ENCODE measurements at places on chromosomes 12 and 14. TPM values are rescaled to one million over a fixed set of nuclear protein-coding genes. Genes with fewer than 3 reads are reported as not detected.

GRCh38 chr14:74267588-74267987 lies 28.3 kb downstream of the VSX2 start:
- no peaks in the 10 kb centered on the region for H3K4me1 ChIP-seq
- no peak for DNase-seq
- no peak overlapping the region for H3K4me3 ChIP-seq
- no peak overlapping the region for H3K27ac ChIP-seq
- no peaks in the 10 kb centered on the region for H3K27me3 ChIP-seq
- no peaks in the 10 kb centered on the region for H3K36me3 ChIP-seq

Gene SLCO1C1
- 1.3 TPM for total RNA-seq

DNA sequence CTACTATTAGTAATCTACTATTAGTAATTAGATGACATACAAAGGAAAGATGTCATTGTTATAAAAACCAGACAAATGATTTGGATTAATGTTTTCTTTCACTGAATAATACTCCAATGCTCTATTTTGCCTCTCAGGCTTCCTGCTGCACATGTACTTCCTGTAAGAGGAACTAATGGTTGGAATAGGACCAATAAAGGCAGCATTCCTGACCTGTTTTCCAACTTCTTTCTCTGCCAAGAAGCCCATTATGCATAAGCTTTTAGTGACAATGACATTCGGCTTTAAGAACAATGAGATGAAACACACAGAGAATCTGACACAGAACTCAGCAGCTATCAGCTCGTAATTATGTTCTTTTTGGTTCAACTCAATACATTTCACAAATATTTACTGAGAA lies 5.2 kb upstream of the C12orf56 start:
- H3K27ac ChIP-seq = no peak overlapping the region
- H3K36me3 ChIP-seq = no peaks in the 10 kb centered on the region
- H3K27me3 ChIP-seq = no peaks in the 10 kb centered on the region
- no peaks in the 10 kb centered on the region for H3K4me1 ChIP-seq
- no peak overlapping the region for H3K4me3 ChIP-seq

Gene ZNF385A
- total RNA-seq = 38.9 TPM

DNA sequence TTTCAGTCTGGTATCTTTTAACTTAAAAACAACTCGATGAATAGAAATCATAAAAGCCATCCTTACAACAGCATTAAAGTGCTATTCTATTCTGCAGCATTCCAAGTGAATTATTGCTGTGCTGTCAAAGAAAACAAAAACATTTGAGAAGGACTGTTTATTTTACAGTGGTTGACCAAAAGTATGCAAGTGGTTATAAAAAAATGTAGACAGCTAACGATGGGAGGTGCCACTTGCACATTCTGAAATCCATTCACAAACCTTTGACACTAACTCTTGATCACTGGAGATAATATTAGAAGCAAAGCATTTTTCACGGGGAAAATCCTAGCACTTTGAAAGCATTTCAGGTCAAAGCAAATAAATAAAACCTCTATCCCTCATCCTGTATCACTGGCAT lies 55.6 kb downstream of the HMGA2 start:
- H3K36me3 ChIP-seq = no peaks in the 10 kb centered on the region
- no peak overlapping the region for H3K4me3 ChIP-seq
- no peaks in the 10 kb centered on the region for H3K27me3 ChIP-seq
- no peak overlapping the region for H3K27ac ChIP-seq

Gene CCDC175
- total RNA-seq = not detected

DNA sequence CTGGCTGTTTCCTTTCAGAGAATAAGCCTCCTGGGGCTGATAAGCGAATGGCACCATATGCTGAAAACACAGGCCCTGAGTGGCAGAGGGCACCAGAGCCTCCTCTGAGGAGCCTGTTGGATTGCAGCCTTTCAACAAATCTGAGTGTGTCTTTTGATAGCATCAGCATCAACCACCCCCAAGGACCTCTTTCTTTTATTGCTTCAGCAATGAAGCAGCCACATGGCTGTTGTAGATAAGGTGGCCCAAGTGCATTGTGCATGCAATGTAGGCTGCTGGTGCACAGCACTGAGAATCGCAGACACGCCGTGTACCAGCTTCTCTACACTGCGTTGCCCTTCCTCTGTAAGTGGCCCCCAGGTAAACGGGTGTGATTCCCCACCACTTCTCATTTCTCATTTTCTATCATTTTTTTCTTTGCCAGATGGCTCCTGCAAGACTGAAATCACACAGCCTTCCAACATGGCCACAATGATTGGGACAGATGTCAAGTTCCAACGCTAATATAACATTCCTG lies 191.7 kb downstream of the DAD1 start:
- no peak for DNase-seq
- no peak overlapping the region for H3K27ac ChIP-seq
- H3K4me1 ChIP-seq = no peaks in the 10 kb centered on the region
- no peaks in the 10 kb centered on the region for H3K27me3 ChIP-seq
- no peak overlapping the region for H3K4me3 ChIP-seq

DNA sequence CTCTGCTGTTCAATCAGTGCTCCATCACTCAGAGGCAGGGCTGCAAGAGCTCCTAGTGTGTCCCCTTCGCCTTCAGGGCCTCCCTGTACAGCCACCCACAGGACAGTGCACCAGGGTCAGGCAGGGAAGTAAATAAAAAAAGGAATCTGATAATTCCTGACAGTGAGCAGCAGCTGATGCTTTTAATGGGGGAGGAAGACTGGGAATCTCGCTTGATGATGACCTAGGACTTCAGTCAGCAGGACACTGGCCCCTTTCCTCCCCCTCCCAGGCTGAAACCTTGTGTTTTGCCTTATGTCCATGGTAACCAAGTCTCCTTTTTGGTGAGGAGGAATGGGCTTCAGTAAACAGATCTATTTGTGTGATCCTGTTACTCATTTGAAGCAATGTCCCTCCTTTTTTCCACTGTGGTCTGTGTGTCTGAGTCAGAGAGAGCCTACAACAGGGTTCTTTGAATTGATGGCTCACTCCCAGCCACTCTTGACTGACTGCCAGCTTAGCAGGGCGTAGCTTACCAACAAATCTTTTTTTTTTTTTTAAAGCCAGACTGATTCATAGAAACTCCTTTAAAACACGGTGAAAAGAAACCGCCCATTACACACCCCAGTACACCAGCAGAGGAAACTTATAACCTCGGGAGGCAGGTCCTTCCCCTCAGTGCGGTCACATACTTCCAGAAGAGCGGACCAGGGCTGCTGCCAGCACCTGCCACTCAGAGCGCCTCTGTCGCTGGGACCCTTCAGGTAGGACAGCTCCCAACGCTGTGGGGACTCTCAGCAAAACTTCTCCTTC lies at the start of gene EMP1:
Gene EMP1, plus strand, starts transcription at position 597 of the 792 bp plus-strand sequence. CDS start 14,785 bp downstream, outside the sequence.
- peak within 1 kb of the TSS; percentile 50 for H3K4me3 ChIP-seq
- peaks cover 61% of the 10 kb centered on the region for H3K4me1 ChIP-seq
- no peaks in the 10 kb centered on the region for H3K27me3 ChIP-seq
- H3K36me3 ChIP-seq = no peaks in the 10 kb centered on the region
- peak within 1 kb of the TSS; percentile 95 for H3K27ac ChIP-seq

Gene FOXG1
- total RNA-seq = not detected

Gene CAPRIN2
- 44.9 TPM for total RNA-seq

DNA sequence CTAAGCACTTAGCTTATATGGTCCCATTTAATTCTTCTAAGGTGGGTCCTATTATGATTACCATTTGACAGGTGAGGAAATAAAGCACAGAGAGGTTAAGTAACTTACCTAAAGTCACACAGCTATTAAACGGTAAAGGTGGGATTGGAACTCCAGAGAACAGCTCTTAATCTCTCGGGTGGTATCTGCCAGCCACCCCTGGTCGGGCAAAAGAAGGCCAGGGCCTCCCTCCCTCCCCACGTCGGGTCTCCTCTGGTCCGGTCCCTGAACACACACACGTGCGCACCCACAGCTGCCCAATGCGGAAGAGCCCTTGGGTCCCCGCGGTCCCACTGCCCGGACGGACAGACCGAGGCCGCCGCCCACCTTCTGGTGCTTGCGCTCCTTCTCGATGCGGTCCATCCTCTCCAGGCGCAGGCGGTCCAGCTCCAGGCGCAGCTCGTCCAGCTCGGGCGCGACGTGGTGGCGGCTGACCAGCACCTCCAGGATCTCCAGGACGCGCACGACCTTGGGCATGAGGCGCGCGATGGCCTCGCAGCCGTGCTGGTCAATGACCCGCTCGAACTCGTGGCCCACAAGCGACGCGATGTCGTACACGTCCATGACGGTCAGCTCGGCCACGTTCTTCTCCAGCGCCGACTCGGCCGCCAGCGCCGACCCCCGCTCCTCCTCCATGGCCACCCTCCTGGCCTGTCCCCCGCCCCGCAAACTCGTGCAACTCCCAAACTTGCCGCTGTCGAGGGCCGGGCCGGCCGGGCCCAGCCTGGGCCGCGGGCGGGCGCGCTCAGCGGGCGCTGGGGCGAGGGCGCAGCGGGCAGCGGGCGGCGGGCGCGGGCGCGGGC lies 490 bp downstream of the RILPL1 start:
- H3K4me1 ChIP-seq = peaks cover 38% of the 10 kb centered on the region
- H3K36me3 ChIP-seq = no peaks in the 10 kb centered on the region

DNA sequence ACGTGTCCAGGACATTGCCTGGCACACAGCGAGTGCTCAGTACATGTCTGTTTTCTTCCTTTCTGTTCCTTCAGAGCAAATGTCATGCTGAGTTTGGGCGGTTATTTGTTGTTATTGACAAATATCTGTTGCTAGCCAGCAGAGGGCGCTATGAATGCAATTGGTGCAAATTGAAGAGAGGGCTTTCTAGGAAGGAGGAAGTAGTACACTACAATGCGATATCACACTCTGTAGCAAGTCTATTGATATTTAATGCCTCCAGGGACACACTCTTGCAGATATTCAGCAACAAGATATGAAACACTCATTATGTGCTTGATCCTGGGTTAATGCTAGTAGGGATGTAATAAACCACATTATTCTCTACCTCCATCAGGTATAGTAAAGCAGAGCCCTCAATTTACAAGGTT lies 267.3 kb upstream of the SRRM4 start:
- no peaks in the 10 kb centered on the region for H3K27me3 ChIP-seq
- H3K36me3 ChIP-seq = no peaks in the 10 kb centered on the region
- no peaks in the 10 kb centered on the region for H3K4me1 ChIP-seq
- peak; percentile 2 for DNase-seq
- no peak overlapping the region for H3K27ac ChIP-seq
- no peak overlapping the region for H3K4me3 ChIP-seq

GRCh38 chr14:25042362-25043299 lies 7.3 kb downstream of the STXBP6 start:
- no peak overlapping the region for H3K4me3 ChIP-seq
- DNase-seq = peak; percentile 33
- peaks cover 31% of the 10 kb centered on the region for H3K4me1 ChIP-seq
- no peaks in the 10 kb centered on the region for H3K36me3 ChIP-seq
- H3K27me3 ChIP-seq = no peaks in the 10 kb centered on the region

GRCh38 chr12:47757364-47757839 lies 1.3 kb downstream of the RAPGEF3 start:
- no peaks in the 10 kb centered on the region for H3K36me3 ChIP-seq
- peak; percentile 88 for DNase-seq
- peak overlapping the region; percentile 95 for H3K27ac ChIP-seq
- H3K27me3 ChIP-seq = no peaks in the 10 kb centered on the region
- H3K4me1 ChIP-seq = peaks cover 74% of the 10 kb centered on the region

Gene SERPINA5
- total RNA-seq = 1.3 TPM

Gene NPFF
- total RNA-seq = not detected

Gene EPS8
- 114 TPM for total RNA-seq

GRCh38 chr12:44317651-44318126 lies 481.8 kb downstream of the TMEM117 start:
- H3K4me1 ChIP-seq = no peaks in the 10 kb centered on the region
- no peak overlapping the region for H3K27ac ChIP-seq
- no peak for DNase-seq
- no peaks in the 10 kb centered on the region for H3K27me3 ChIP-seq

Gene SLC5A8
- 71.7 TPM for total RNA-seq

- DNase-seq = no peak
- H3K36me3 ChIP-seq = no peaks in the 10 kb centered on the region
- H3K27ac ChIP-seq = no peak overlapping the region
- no peaks in the 10 kb centered on the region for H3K27me3 ChIP-seq
- no peaks in the 10 kb centered on the region for H3K4me1 ChIP-seq
These were observed 9.4 kb downstream of the HIGD1C start for GRCh38 chr12:50961708-50962107.

Gene SGPP1
- total RNA-seq = 29.7 TPM

GRCh38 chr14:25041484-25041883 lies 8.5 kb downstream of the STXBP6 start:
- H3K4me1 ChIP-seq = peaks cover 29% of the 10 kb centered on the region
- no peaks in the 10 kb centered on the region for H3K27me3 ChIP-seq
- no peak overlapping the region for H3K4me3 ChIP-seq
- no peaks in the 10 kb centered on the region for H3K36me3 ChIP-seq
- no peak for DNase-seq

Gene RTN1
- total RNA-seq = 6.8 TPM

DNA sequence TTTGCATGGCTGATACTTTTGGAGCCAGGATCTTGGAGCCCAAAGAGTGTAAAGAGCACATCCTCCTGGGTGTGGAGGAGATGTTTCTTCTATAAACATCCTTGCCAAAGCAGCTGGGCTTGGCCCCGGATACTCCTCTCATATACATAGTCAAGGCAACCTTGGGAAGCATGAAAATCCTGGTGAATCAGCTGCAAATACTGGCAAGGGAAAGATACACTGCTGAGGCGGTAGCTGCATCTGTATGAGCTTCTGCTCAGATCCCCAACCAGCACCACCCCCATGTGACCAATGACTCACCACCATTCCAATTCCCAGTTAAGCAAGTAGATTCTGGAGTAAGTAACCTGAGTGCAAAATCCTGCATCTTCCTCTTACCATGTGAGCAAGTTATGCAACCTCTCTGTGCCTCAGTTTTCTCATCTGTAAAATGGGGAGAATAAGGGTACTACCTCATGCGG lies 567.4 kb downstream of the MED13L start:
- peak; percentile 22 for DNase-seq
- H3K27me3 ChIP-seq = no peaks in the 10 kb centered on the region
- H3K4me3 ChIP-seq = no peak overlapping the region
- no peaks in the 10 kb centered on the region for H3K36me3 ChIP-seq

DNA sequence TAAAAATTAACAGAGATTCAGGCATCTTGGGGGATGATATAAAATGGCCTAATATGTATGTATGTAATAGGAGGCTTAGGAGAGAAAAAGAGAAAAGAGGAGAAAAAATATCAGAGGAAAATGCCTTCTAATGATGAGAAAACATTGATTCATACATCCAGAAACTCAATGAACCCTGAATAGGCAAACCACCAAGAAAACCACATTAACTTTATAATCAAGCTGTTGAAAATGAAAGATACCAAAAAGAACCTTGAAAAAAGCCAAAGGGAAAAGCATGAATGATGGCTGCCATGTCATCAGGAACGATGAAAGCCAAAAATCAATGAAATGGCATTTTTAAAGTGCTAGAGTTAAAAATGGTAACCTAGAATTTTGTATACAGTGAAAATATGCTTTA lies 180.2 kb downstream of the EPS8 start:
- no peak overlapping the region for H3K4me3 ChIP-seq
- no peaks in the 10 kb centered on the region for H3K4me1 ChIP-seq
- no peak for DNase-seq
- no peaks in the 10 kb centered on the region for H3K36me3 ChIP-seq

DNA sequence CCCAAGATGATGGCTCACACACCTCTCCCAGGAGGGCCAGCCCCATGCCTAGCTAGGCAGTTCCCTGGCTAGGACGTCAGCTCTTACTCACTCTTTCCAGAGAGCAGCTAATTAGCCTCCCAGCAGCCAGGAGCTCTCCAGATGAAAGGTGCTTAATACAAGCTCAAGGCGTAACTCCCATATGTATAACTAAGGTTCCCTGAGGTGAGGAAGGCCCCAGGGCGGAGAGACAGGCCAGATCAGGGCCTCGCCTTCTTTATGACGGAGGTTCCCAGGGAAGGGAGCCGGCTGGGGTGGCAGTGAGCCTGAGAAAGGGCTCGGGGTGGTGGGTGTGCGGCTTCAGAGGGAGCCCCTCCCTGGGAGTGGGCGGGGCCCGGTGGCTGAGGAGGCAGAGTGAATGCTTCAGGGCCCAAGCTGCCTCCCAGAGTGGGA lies 26.4 kb upstream of the ZFP36L1 start:
- H3K27me3 ChIP-seq = no peaks in the 10 kb centered on the region
- peaks cover 22% of the 10 kb centered on the region for H3K4me1 ChIP-seq
- no peaks in the 10 kb centered on the region for H3K36me3 ChIP-seq
- no peak overlapping the region for H3K27ac ChIP-seq
- no peak for DNase-seq

All from thyroid gland (tissue), 4 donors.